ENCODE measurements at places on chromosomes 6 and 20.

GRCh38 chr20:52405417-52405816 is 213.8 kb upstream of the ZFP64 start:
- DNase-seq, result no peak

GRCh38 chr6:76490456-76490855 is 418.0 kb upstream of the IMPG1 start:
- no peak for DNase-seq

GRCh38 chr6:37097335-37097734 is 72.6 kb upstream of the PIM1 start:
- no peak for DNase-seq

DNA sequence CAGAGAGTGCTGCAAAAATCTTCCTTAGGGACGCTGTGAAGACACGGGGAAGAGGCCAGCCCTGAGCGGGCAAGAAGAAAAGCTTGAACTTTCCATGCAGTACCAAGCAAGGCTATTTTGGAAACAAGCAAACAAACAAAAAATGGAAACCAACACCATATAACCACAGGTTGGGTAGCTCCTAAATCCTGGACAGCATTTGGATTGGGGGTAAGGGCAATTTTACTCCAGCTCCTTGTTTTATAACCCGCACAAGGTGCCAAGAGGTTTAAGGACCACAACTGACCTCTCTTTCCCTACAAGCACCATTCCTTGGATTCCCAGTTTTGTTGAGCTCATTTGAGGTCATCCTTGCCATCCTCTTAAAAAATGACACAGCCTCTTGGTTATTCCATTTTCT is 31.4 kb upstream of the SMIM29 start:
- no peak for DNase-seq

DNA sequence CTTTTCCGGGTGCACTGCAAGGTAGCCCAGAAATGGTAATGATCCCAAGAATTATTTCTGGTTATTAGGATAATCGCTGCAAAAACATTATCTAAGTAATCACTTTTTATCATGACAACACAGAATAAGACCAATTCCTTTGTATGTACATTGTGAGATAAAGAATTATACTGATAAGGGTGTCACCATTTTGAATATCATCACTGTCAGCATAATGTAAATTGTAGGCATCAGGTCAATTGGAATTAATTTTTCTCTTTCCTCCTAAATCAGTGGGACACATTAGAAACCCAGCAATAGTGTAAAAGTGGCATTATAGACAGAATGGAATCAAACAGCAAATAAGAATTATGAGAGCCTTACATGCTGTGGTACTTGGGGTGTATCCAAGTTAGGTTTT is 183.1 kb upstream of the SCGN start:
- no peak for DNase-seq

- DNase-seq, result no peak
Measured at GRCh38 chr6:41783106-41783780, 2.7 kb downstream of the PRICKLE4 start.

DNA sequence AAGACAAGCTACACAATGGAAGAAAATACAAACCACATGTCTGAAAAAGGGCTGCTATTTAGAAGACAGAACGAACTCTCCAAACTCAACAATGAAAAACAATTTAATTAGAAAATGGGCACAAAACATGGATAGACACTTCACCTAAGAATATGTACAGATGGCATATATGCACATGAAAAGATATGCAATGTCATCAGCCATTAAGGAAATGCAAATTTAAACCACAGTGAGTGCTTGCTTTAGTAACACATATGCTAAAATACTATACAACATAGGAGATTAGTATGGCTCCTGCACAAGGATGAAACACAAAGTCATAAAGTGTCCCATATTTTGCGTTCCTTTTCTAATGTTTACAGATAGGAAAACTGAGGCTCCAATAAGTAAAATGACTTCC is 60.4 kb upstream of the FAM83B start:
- DNase-seq, result no peak

GRCh38 chr6:139159016-139159415 is 24.1 kb downstream of the HECA start:
- DNase-seq, result no peak

DNA sequence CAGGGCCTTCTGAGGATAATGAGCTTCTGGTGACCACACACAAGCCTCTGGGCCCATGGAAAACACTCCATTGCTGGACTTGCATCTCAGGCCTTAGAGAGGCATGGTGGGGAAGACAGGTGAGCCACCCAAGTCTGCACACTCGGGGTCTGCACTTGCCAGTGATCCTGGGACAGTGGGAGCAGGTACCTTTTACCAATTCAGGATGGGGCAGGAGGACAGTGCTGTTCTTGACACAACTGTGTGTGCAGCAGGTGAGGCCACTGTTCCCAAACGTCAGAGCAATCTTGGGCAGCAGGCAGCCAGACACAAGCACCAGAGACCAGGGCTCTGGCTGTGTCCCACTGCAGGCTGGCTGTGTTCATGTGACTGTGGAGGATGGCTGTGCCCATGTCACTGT is 221.3 kb downstream of the ERMARD start:
- DNase-seq, result no peak

DNA sequence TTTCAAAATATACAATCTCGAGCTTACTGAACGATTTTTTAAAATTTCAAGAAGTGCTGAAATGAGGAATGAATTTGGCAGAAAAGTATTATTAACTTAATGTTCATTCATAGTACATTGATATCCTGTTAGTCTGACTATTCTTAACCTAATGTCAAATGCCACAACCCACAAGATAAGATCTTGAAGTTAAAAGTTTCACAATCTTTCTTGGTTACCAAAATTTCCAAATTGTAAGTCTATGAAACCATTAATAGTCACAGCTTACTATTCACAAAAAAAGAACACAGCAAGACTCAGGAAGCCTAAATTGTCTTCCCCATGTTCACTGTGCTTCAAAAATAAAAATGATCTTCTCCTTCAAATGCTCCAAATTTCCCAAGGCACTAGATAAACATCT is 71.3 kb downstream of the HACE1 start:
- no peak for DNase-seq

- DNase-seq, result no peak
Measured at GRCh38 chr6:19805129-19805481, 32.1 kb upstream of the ID4 start.

DNA sequence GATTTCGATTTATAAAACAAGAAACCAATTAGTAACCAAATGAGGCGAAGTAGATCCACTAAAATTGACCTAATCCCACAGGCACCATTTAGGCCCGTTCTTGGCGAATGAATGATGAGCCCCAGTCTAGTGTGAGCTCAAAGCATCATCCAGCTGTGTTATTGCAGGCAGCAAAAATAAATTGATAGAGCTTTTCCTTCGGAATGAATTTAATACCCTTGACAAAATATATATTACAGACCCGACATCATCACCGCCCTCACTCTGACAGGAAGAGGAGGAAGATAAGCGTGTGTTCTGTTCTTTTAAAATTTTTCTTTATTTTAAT is 7.8 kb downstream of the SIM1 start:
- no peak for DNase-seq

- no peak for DNase-seq
Measured at GRCh38 chr6:152723398-152723797, 25.7 kb downstream of the MYCT1 start.

DNA sequence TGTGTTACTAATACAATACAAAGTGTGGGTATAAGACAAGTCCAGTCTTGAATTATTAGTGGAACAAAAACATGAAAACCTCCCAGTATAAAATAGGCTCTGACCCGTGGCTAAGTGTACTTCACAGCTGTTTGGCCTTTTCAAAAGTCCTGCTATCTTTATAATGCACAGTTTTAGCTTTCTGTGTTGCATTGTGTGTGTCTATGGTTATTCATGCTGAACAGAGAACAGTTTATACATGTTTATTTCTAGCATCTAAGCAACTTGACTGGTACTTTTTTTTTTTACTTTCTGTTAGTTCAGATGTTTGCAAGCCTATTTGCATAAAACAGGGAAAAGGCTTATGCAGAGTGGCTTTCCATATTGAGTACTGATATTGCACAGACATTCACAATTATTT is 119.2 kb upstream of the CCN2 start:
- no peak for DNase-seq

- DNase-seq, result no peak
Measured at GRCh38 chr6:32244270-32244669, 20.4 kb upstream of the NOTCH4 start.

Measured in NCI-H1417 treated with DMSO at 0.1 percent for 48 hours (cell line).